ENCODE measurements at places on chromosomes 7 and 10.

DNA sequence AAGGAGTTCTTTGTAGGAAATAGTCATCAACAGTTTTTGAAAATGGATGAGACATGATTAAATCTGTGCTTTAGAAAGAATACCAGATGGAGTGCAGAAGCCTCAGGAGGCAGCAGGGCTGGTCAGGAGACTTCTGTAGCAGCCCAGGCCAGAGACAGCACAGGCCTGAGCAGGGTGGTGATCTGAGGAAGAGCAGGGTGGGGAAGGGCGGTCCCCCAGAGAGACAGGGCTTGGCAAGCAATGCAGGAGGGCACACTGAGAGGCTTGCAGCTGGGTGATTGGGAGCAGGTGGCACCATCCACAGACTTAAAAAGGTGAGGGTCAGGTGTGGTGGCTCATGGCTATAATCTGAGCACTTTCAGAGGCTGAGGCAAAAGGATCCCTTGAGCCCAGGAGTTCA lies 4.3 kb upstream of the SMKR1 start:
- DNase-seq: no peak

GRCh38 chr10:42963312-42963711 lies 113.6 kb upstream of the RET start:
- DNase-seq: no peak

- no peak for DNase-seq
Measured at GRCh38 chr7:141563956-141564623, 12.9 kb downstream of the AGK start.

DNA sequence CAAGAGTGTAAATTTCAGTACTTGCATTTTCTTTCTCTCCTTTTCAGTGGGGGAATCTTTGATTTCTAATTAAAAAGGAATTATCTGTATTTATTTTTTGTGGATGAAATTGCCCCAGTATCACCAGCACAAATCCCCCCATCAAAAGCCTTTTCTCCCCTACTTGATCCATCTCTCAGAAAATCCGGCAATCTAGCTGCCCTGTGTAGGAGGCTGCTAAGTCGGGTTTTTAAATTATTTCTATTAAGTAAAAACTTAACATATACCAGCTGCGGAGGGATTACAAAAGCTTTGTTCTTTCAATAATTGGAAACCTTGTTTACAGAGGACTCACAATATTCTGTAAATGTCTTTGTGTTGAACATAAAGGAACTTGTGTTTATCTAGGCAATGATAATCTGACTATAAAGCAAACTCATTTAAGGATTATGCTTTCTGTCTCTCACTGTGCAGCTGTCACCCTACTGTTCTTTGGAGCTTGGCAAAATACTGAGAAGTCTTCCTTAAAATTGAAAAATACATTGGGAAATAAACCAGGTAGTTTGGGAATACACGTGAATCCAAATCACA lies 177.4 kb upstream of the PRR15 start:
- DNase-seq: peak; percentile 3

DNA sequence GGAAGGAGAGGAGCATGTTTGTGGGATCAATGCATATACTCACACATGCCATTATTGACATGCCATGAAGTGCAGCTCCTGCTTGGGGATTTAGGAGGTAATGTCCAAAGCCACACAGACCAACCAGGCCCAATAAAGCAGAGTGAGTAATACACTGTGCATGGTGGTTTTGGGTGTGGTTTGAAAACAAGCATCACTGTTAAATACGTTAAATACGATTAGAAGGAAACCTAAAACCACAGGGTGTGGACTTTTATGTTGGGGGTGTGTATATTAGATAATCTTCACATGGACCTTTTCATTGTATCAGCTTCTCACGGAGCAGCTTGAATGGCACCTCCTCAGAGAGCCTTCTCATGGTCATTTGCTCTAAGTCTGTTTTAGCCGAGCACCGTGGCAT lies 10.4 kb upstream of the EIF3A start:
- DNase-seq: no peak

- DNase-seq: no peak
Measured at GRCh38 chr7:159109653-159110035, 35.0 kb downstream of the VIPR2 start.

Data from tongue (tissue), 3 donors.